ENCODE measurements at places on chromosomes 12 and 14.

DNA sequence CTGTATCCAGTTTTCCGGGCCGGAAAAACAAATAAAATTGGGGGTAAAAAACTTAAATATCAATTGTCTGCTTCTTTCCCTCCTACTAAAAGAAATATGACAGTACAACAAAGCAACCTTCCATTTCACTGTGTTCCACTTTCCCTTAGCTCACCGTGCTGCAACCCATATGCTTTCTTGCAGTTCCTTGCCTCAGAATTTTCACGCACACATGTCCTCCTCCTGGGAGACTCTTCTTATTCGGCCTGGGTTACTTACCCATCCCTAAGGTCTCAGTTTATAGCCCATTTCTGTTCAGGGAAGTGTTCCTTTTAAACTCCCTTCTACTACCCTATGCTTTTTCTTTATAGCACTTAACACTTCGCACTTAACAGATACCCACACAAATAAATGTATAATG lies 4.5 kb upstream of the MAGOHB start:
- no peak overlapping the region for H3K27ac ChIP-seq
- H3K36me3 ChIP-seq: peaks cover 2% of the 10 kb centered on the region
- peaks cover 14% of the 10 kb centered on the region for H3K4me1 ChIP-seq
- H3K4me3 ChIP-seq: no peak overlapping the region
- no peak for DNase-seq

DNA sequence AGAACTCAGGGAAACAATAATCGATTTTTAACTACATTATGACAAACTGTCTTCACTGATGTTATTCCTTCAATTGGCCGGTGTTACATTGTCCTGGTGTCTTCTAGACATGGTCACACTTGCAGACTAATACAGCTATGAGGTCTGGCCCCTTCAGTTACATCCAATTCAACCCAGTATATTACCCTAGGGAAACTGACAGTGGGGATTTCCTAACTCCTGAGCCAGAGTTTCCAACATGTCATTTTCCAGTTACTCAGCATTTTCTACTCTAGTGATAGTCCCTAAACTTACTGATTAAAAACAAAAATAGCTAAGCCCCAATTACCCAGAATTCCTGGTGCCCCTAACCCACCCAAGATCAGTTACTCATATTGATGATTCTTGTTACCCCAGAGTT lies 21.1 kb downstream of the IFNG start:
- H3K36me3 ChIP-seq: peaks cover 5% of the 10 kb centered on the region
- no peaks in the 10 kb centered on the region for H3K27me3 ChIP-seq
- peaks cover 44% of the 10 kb centered on the region for H3K4me1 ChIP-seq
- H3K27ac ChIP-seq: no peak overlapping the region
- no peak for DNase-seq
- no peak overlapping the region for H3K4me3 ChIP-seq

- no peak for DNase-seq
- no peaks in the 10 kb centered on the region for H3K36me3 ChIP-seq
- H3K27me3 ChIP-seq: peaks cover 27% of the 10 kb centered on the region
- H3K27ac ChIP-seq: no peak overlapping the region
- H3K4me3 ChIP-seq: no peak overlapping the region
Measured at GRCh38 chr14:23785208-23785607, 149.0 kb downstream of the DHRS2 start.

- DNase-seq: no peak
- no peak overlapping the region for H3K4me3 ChIP-seq
- H3K27ac ChIP-seq: no peak overlapping the region
- H3K27me3 ChIP-seq: peaks cover 9% of the 10 kb centered on the region
- H3K4me1 ChIP-seq: peaks cover 9% of the 10 kb centered on the region
Measured at GRCh38 chr12:52189376-52190174, 2.2 kb downstream of the KRT80 start.

DNA sequence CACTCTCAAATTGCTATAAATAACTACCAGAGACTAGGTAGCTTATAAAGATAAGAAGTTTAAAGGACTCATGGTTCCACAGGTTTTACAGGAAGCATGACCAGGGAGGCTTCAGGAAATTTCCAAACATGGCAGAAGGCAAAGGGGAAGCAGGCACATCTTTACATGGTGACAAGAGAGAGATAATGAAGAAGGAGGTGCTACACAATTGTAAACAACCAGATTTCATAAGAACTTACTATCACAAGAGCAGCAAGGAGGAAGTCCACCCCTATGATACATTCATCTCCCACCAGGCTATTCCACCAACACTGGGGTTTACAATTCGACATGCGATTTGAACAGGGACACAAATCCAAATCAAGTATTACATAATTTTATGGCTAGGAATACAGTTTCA lies 257.7 kb downstream of the BTG1 start:
- no peaks in the 10 kb centered on the region for H3K36me3 ChIP-seq
- H3K27ac ChIP-seq: no peak overlapping the region
- no peaks in the 10 kb centered on the region for H3K4me1 ChIP-seq
- H3K4me3 ChIP-seq: no peak overlapping the region
- DNase-seq: no peak
- H3K27me3 ChIP-seq: no peaks in the 10 kb centered on the region

- no peaks in the 10 kb centered on the region for H3K36me3 ChIP-seq
- DNase-seq: no peak
- H3K27ac ChIP-seq: no peak overlapping the region
- H3K4me3 ChIP-seq: no peak overlapping the region
Measured at GRCh38 chr12:105985383-105985782, 153.4 kb downstream of the NUAK1 start.

- no peak overlapping the region for H3K4me3 ChIP-seq
- no peak for DNase-seq
- peaks cover 32% of the 10 kb centered on the region for H3K36me3 ChIP-seq
Measured at GRCh38 chr14:95134304-95134933, 22.9 kb downstream of the DICER1 start.

DNA sequence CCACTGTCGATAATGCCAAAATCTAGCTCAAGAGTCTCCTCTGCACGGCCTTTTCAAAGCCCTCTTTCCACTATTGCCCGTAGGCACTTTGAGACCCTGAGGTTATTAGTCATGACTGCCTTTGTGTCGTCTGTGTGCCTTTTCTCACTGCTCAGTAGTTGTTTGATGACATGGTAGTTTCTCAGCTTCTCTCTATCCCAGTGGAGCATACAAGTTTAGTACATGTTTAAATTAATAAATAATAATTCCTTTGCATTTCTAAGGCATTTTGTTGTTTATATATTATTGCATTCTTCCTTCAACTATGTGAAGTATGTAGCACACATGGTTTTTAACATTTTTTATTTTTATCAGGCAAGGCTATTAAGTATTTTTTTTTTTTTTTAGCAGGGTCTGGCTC lies 458.1 kb downstream of the PCNX1 start:
- H3K27me3 ChIP-seq: no peaks in the 10 kb centered on the region
- H3K4me3 ChIP-seq: no peak overlapping the region
- DNase-seq: no peak
- no peak overlapping the region for H3K27ac ChIP-seq
- peaks cover 11% of the 10 kb centered on the region for H3K36me3 ChIP-seq
- peaks cover 15% of the 10 kb centered on the region for H3K4me1 ChIP-seq

GRCh38 chr14:31425905-31426304 lies 5.6 kb upstream of the HEATR5A start:
- no peaks in the 10 kb centered on the region for H3K36me3 ChIP-seq
- no peak overlapping the region for H3K4me3 ChIP-seq
- no peaks in the 10 kb centered on the region for H3K27me3 ChIP-seq
- no peak overlapping the region for H3K27ac ChIP-seq

GRCh38 chr12:43113135-43113534 lies 438.9 kb downstream of the ADAMTS20 start:
- H3K27me3 ChIP-seq: no peaks in the 10 kb centered on the region
- no peaks in the 10 kb centered on the region for H3K4me1 ChIP-seq
- no peaks in the 10 kb centered on the region for H3K36me3 ChIP-seq
- no peak overlapping the region for H3K27ac ChIP-seq
- DNase-seq: no peak

Data from activated CD4-positive, alpha-beta T cell treated with anti-CD3 and anti-CD28 coated beads, Interleukin-2, amount 10 ng/mL, durations not matched to agents 7 days and 5 days (primary cell).